AG09319 (cell line): ENCODE measurements at places on chromosomes 6 and 20.
A peak's percentile ranks its signal among the peaks of the same experiment; 100 is the strongest.

- no peak for DNase-seq
These were observed 90.1 kb upstream of the FERMT1 start for GRCh38 chr20:6212903-6213302.

- no peak for DNase-seq
These were observed 79.4 kb downstream of the DLL1 start for GRCh38 chr6:170211404-170212025.

- DNase-seq, result peak; percentile 95
These were observed 21.0 kb upstream of the IFNGR1 start for GRCh38 chr6:137240168-137240567.

DNA sequence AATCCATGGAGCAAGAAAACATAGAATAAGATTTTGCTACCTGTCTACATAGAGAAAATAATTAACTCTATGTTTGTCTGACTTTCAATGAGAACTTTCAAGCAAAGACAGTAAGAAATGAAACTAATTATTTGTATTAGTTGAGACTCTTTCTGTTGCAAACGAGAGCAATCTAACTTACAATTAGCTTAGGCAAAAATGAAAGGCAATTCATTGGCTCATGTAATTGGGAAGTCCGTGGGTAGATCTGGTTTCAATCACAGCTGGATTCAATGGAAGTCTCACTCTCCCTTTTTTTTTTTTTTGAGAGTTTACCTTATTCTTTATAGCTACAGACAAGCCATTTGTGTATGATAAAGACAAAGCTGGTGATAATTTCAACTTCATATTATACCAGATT, 68.2 kb upstream of the STXBP5 start:
- DNase-seq, result no peak

DNA sequence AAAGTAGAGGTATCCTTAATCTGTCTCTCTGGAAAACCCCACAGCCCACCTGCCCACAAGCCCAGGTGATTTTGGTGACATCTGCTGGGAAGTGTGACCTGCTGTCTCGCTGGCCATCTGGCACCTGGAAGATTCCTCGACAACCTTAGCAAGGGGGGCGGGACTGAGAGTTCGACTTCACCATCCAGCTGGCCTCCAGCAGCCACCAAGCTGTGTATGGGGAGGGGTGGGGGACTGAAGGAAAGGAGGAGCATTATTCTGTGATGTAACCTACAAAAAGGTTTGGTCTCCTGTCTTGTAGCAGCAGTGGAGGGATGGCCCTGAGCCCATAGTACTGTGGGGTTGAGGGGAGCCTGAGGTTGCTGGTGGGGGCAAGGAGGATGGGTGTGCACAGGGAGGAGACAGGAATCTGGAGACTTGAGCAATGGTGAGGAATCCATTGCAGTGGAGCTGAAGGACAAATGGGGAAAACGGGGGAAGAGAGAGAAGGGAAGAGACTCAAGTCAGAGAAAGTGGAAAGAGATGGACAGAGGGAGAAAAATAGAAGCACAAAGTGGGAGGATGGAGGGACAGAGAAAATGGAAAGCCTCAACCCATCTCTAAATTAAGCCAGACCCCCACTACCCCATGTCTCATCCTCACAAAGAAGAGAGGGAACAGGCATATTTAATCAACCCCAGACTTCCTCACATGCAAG, 4.0 kb downstream of the LY6G6F start:
- no peak for DNase-seq

- no peak for DNase-seq
These were observed 2.1 kb upstream of the MUC22 start for GRCh38 chr6:31008165-31008564.

DNA sequence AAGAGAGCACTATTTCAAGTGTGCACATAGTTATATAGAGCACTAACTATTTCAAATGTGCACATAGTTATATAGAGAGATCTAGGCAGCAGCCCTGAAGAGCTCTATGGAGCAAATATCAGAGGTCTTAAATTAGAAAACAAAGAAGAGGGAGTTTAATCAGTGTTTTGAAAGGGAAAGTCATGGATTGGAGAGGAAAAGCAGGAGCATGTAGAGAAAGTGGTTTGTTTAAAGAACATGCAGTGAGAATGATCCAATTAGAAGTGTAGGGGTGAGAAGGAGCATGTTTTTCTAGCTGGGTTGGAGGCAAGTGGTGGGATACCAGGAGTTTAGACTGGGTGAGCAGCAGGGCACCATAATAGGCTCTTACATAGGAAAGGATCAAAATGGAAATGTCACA, 17.2 kb downstream of the TREML1 start:
- DNase-seq, result no peak

- peak; percentile 44 for DNase-seq
These were observed 21.1 kb downstream of the SESN1 start for GRCh38 chr6:109073344-109074132.

DNA sequence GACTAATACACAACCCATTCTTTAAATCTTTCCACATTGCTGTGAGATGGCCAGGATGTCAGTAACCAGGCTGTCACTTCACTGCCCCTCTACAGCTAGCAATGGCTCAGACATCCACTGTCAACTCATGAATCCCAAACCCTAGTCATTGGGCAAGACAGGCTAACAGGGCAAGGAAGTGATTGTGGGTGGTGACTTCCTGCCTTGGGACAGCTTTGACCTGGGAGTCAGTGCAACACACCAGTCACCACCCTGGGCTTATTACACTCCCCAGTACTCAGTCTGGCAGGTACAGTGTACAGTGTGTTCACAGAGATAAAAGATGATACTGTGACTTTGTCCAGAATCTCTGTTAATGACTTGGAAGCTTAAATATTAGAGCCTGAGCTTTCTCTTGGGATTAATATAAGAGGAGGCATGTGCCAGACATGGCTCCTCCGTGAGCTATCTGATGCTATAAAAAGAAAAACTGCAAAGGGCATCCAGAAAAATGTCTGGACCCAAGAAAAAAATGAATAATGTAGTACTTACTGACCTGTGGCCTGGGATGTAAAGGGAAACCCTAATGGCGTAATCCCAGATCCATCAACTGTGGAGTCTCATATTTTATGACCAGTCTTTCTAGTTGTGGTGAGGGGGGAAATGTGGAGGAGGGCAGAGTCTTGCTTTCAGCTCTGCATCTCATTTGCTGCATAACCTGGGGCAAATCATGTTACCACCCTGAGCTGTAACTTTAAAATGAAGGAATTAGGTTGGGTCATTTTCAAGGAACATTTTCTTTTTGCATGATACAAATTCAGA, 244.4 kb downstream of the SLC24A3 start:
- DNase-seq, result no peak

DNA sequence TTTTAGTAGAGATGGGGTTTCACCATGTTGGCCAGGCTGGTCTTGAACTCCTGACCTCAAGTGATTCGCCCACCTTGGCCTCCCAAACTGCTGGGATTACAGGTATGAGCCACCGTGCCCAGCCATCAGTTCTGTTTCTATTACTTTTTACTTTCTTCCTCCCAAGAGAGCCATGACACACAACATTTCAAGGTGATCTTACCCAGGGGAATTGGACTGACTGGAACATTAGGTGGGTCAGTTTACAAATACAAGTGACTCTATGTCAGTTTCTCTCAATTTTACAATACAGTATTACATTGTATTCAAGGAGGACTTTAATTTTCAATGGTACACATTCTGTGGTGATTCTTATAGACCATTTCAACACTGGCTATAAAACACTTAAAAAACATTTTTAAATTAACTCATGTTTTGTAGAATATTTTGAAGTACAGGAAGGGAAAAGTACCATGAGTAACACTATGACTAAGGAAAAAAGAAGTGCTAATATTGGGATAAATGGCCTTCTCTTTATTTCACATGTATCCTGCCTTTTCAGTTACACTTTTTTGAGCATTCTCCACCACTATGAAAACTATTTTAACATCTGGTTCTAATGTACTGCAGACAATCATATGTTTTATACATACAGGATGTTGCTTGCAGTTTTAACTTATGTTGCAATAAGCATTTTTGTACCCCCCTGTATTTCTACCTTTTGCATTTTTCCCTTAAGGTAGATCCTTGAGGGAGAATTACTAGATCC, 8.4 kb downstream of the TPBG start:
- DNase-seq, result no peak

- no peak for DNase-seq
These were observed 156.4 kb upstream of the SYNCRIP start for GRCh38 chr6:85798931-85799652.

GRCh38 chr6:139820210-139820609, 445.8 kb upstream of the CITED2 start:
- no peak for DNase-seq

GRCh38 chr6:107124934-107125348, 9.6 kb upstream of the BEND3 start:
- no peak for DNase-seq
